Left forelimb (tissue), 1 donor: ENCODE measurements at places on chromosomes 3 and 15.
A peak's percentile ranks its signal among the peaks of the same experiment; 100 is the strongest.

- no peak for DNase-seq
Observed at GRCh38 chr15:40444736-40445135, 4.0 kb downstream of the BAHD1 start.

DNA sequence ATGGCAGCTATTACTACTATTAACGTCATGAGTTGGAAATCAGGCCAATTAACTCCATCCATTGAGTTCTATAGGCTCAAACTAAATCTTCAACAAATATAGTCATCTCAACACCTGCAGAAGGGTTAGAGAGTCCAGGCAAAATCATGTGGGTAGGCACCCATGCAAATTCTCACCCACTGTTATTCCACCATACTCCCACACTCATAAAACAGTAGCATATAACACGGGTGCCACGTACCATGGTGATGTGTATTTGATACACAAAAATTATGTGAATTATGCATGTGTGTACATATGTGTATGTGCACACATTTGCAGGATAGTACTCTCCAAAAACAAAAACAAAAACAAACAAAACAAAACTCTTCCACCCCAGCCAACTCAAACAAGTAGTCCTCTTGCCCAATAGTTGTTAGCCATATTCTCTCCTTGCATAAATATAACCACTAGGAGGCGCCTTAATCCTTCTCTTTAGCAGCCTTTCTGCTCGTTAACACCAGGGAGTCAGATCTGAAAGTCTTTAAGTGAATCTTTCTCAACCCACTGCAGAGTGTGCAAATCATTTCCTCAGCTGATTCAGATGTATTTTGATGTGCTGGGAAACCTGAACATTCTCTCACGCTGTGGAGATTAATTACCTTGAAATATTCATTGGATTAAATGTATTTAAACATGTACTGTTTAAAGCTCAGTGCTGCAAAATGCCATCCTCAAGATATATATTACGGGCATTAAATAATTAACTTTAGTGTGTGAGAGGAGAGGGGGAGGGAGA lies 38.0 kb upstream of the COPB2 start:
- DNase-seq: no peak

DNA sequence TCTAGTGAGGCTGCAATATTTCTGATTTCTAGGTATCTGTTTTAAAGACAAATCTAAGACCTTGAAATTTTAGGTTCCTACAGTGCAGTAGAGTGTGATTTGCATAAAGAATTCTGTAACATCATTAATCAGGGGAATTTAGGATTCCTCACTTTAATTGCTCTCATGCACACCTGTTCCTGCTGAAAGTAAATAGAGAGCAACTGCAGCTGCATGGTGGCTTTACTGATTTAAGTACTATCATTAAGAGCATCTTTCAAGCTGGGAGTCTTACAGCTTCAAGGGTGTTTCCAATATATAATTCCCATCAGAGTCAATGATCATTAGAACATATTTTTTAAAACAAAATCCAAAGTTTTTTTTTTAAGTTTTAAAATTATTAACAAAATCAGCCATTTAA lies 36.0 kb upstream of the C3orf70 start:
- DNase-seq: no peak

DNA sequence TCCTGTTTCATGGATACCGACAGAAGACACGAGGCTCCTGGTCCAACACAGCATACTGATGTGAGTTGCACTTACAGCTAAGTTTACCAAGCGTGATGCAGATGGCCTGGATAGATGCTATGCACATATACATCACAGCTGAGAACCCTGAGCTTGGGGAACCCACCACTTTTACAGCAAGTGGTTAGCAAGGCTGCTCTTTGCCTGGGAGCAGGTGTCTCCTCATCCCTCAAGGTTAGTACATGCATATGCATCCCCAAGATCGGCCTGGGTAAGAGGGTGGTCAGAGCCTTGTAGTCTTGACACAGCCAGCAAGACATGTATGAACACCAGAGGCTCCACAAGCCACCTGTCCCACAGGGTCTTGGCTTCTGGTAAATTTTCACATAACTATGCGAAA lies 28.3 kb downstream of the LRRC2 start:
- no peak for DNase-seq

DNA sequence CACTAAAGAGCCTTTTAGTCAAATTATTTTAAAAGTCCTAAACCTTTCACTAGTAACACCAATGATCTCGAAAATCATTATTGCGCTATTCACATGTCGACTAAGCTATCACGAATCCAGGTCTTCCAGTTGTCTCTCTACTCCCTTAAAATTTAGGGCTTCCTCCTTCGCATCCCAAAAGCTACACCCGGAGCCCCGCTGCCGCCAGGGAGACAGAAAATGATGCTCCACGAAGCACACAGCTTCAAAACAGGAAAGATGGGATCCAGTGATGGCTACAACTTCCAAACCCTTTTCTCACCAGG lies 253 bp downstream of the IFT80 start:
- no peak for DNase-seq

DNA sequence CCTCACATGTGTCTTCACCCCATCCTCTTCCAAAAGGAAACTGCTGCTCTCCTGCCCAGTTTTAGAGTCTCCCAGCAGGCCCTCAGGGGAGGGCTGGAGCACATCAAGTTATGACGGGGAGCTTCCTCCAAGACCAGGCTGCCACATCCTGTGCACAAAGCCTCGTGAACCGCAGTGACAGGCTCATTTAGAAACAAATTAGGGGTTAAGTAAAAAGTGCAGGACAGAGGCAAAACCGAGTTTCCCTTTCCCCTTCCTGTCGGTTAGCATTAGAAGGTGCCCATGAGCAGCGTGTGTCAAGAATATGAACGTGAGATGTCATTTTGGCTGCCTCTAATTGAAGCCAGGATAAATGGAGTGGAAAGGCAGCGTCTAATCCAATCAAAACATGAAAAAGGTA lies 199.7 kb downstream of the ARRDC4 start:
- no peak for DNase-seq

GRCh38 chr3:186782542-186783057 lies 777 bp upstream of the EIF4A2 start:
- DNase-seq: no peak

DNA sequence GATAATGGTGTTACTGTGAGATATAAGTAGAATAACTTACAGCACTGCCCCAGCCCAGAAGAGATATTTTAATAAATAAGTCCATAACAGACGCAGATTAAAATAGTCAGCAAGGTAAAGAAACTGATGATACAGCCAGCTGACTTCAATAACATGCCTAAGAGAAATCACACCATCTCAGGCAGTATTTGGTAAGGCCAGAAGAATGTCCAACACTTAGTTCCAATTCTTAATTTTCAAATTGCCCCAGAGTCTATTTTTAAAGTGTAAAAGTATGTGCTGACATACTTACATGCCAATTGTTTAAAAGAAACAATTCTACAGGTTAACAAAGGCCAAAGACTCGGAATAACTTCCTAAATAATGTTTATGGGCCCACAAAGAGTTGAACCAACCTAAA lies 1.6 kb downstream of the GNB4 start:
- DNase-seq: no peak

- DNase-seq: no peak
Observed at GRCh38 chr3:171149526-171150116, 123.1 kb upstream of the SLC2A2 start.

GRCh38 chr3:112047264-112047663 lies 12.7 kb downstream of the TMPRSS7 start:
- no peak for DNase-seq

- DNase-seq: peak; percentile 88
Observed at GRCh38 chr3:87088993-87089841, 98.3 kb upstream of the VGLL3 start.

GRCh38 chr15:96264351-96264798 lies 66.1 kb upstream of the NR2F2 start:
- DNase-seq: no peak

DNA sequence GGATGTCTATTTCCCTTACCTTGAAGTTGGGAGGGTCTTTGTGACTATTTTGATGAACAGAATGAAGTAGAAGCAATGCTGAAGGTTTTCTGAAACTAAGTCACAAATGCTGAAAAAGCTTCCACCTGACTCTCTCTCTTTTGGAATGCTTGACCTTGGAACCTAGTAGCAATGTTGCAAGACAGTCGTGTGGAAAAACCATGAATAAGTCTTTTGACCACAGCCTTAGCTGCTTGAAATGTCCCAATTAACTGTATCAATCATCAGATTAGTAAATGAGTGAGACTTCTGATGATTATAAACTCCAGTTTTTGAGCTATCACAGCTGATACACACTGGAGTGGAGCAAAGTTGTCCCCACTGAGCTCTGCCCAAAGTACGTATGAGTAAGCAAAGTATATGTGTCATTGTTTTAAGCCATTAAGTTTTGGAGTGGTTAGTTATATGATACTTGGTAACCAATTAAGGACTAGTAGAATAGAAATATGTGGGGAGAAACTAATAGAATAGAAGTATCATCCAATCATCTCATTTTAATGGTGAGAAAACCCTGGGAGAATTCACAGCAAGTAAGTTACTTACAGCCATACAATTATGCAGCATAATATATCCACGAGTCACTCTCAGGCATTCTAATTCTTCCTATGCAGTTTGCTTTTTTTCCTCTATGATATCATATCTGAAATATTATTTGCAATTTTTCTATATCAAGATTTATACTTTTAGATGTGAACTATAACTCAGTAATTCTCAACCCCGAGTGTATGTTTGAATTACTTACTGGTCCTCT lies 1010.6 kb downstream of the ROBO2 start:
- DNase-seq: no peak

DNA sequence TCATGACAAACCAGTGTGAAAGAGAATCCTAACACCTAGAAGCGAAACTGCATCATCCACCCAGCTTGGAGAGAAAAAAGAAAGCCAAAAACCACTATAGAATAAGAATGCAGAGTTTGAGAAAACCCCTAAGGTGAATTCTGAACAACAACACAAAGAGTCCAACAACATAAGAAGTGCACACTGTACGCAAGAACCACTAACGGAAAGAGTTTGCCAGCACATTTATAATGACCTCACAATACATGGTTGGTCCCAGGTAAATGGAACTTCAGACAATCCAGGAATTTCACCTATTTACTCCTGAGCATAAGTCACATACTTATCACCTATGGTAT lies 128.3 kb upstream of the BHLHE40 start:
- DNase-seq: no peak

GRCh38 chr3:20182206-20182605 lies 3.8 kb downstream of the SGO1 start:
- DNase-seq: no peak

DNA sequence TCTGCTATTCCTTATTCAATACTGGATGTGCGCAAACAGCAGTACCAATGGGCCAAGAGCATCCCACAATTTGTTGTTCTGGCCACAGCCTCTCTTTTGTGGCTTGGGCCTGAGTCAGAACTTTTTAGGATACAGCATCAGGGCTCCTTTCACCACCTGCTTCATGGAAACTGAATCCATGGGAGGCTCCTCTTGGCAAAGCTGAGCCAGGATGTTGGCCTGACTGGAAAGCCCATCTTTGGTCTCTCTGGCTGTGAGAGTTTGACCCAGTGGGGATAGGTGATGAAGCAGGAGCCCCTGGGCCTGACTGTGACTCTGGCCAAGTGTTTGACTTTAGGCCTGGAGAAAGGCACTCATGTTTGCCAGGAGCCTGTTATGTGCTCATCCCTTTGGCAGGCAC lies 27.6 kb downstream of the IL16 start:
- no peak for DNase-seq

- DNase-seq: no peak
Observed at GRCh38 chr15:45386420-45386819, 8.1 kb upstream of the GATM start.

- no peak for DNase-seq
Observed at GRCh38 chr3:113758389-113759024, 11.7 kb downstream of the ATP6V1A start.

DNA sequence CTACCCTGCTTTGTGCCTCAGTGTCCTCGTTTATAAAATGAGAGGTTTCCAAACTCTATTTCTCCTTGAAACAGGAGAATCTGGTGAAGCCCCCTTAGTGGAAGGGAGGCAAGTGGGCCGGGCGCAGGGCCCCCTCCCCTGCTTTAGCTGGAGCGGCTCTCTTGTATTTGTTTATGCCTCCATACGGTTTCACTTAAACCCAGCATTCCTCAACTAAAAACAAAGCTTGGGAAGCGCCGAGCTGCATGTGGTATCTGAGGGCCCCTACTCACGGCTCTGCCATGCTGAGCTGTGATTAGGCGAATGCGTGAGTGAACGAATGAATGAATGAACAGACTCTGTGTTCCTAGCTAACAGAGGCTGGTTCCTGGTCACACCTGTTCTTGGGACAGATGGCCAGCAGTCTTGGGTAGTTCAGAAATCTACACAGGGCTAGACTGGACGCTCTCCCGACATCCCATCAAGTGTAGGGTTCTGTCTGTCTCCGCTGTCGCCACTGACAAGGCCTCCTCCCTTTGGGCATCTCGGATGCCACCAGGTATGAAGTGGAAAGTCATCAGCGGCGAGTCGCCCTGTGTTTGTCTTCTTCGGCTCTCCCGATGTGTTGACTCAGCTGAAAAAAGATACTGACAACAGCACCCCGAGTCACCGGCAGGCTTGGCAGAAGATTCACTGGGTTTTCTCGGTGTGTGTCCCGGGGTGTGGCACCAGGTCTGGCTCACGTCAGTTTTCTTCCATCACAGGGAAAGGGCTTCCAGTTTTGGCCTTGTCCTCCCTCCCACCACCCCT lies 42.4 kb upstream of the VPS8 start:
- no peak for DNase-seq

DNA sequence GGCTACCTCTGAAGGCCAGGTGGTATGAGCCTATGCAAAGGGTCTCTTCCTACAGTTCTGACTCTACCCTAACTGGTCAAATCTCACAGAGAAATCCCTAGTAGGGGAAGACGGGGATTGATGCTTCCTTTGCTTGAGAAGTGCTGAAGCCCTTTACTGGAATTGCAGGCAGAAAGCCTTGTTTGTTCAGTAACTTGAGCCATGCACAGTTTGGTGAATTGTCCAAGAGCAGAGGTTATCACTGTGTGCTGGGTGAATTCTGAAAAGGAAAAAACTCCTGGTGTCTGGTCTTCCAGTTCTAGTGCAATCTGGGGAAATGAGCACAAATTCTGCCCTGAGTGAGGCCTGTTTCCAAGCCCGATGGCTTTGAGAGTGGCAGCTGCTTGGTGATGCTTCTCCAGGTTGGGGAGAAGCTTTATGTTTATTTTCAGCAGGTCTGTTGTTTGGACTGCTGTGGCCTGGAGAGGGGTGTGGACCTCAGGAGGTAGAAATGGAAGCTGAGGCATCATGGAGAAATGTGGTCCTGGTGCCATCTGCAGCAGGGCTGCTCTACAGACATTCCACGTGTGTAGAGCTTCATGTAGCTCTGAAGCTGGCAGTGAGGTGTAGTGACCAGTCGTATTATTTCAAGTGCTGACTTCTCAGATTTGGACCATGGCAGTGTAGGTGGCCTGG lies 60.9 kb downstream of the ARNT2 start:
- no peak for DNase-seq

DNA sequence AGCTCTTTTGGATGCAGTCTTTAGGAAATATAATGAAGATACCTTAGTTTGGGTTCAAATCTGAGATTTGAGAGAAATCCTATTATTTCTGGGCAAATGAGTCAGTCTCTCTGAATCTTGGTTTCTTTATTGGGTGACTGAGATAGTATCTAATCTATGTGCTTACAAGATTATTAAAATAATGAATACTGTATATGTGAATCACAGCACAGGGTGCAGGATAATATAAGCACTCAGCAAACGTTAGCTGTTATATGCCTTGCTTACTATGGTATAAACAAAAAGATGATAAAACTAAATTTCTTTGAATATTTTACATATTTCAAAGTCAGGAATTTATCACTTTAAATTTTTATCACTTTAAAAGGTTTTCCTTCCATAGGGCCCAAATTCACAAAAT lies 29.6 kb downstream of the FGF7 start:
- DNase-seq: no peak
